ENCODE measurements at places on chromosomes 11 and 22. TPM values are rescaled to one million over a fixed set of nuclear protein-coding genes. Genes with fewer than 3 reads are reported as not detected.
A peak's percentile ranks its signal among the peaks of the same experiment; 100 is the strongest.

SYT7 gene
- total RNA-seq: 0.08 TPM

CST6 gene
- not detected for total RNA-seq

- H3K4me3 ChIP-seq: no peak overlapping the region
- H3K27me3 ChIP-seq: no peaks in the 10 kb centered on the region
- no peak for DNase-seq
- H3K27ac ChIP-seq: no peak overlapping the region
- H3K36me3 ChIP-seq: no peaks in the 10 kb centered on the region
Measured at GRCh38 chr11:117045196-117045595, 53.0 kb downstream of the SIK3 start.

DNA sequence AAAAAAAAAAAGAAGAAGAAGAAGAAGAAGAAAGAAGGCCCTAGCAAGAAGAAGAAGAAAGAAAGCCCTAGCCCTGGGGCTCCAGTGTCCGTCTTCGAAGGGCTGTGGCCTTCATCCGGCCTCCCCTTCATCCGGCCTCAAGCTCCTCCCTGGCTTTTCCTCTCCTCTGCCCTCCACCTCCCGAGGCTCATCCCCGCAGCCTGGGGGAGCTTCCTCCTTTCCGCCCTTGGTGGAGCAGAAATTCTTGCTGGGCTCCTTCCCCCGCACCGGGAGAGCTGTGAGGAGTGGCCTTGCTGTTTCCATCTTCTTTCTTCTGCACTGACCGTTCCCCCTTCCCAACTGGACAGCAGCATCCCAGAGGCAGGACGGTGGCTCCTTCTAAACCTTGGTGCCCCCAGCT, 9.5 kb upstream of the LTO1 start:
- H3K4me3 ChIP-seq: no peak overlapping the region
- no peaks in the 10 kb centered on the region for H3K36me3 ChIP-seq
- no peak overlapping the region for H3K27ac ChIP-seq
- no peak for DNase-seq
- H3K27me3 ChIP-seq: no peaks in the 10 kb centered on the region

DNA sequence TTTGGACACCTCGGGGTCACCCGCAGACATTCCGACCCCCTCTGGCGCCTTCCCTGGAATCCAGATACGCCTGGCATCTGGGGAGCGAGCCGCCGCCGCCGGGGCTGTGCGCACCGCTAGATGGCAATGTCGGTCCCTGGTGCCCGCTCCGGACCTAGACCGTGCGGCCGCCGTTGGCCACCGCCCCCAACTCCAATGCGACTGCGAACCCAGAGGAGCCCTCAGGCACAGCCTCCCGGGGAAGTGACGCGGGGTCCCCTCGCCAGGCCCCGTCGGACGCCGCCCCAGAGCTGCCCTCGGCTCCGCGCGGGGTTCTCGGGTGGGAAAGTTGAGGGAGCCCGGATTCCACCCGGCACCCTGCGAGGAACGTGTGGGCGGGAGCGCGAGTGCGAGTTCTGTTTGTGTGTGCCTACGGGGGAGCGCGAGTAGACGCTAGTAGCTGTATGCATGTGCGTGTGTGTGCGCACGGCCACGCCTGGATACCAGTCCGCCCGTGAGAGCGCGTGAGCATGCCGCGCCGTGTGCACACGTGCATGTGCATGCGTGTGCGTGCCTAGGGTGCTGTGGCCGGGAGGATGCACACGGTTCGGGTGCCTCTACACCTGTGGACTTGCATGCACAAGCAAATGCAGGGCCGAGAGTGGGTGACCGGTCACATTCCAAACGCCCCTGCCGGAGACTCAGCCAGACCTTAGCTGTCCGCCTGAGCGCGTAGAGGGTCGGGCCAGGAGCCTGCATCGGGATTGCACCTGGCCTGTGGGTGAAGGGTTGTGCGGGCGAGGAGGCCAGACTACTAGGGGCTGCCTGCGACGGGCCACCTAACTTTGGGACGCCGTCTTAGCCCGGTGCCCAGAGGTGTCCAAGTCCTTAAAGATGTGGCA, 1.9 kb downstream of the CHRM4 start:
- no peak overlapping the region for H3K27ac ChIP-seq
- DNase-seq: peak; percentile 76
- H3K27me3 ChIP-seq: no peaks in the 10 kb centered on the region
- no peak overlapping the region for H3K4me3 ChIP-seq
- H3K4me1 ChIP-seq: peaks cover 14% of the 10 kb centered on the region

DNA sequence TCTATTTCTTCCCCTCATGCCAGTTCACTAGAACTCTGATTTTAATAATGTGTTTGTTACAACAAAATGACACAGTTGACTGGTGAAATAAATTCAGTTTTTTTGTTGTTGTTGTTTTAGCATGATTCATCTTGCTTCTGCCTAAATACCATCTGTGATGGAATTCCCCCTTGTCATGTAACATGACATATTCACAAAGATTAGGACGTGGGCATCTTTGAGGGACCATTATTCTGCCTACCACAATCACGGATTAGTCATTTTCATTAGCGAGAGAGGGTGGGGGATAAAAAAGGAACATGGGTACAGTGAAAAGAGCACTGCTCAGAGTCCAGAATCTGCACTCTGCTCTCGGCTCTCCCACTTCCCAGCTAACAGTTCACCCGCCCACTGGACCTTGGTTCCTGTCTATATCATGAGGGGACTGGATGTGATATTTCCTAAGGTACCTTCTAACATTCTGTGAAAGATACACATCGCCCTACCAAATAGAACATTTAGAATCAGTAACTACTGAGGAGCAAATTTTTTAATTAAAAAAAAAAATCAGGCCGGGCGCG, 11.3 kb downstream of the HTATIP2 start:
- no peaks in the 10 kb centered on the region for H3K36me3 ChIP-seq
- DNase-seq: no peak
- H3K27ac ChIP-seq: no peak overlapping the region
- H3K4me1 ChIP-seq: no peaks in the 10 kb centered on the region
- H3K27me3 ChIP-seq: no peaks in the 10 kb centered on the region
- H3K4me3 ChIP-seq: no peak overlapping the region

TNNI2 gene
- 0.51 TPM for total RNA-seq

- no peak overlapping the region for H3K4me3 ChIP-seq
- no peak overlapping the region for H3K27ac ChIP-seq
- H3K36me3 ChIP-seq: no peaks in the 10 kb centered on the region
- no peaks in the 10 kb centered on the region for H3K27me3 ChIP-seq
Measured at GRCh38 chr11:14698771-14699170, 55.2 kb downstream of the PDE3B start.

DNA sequence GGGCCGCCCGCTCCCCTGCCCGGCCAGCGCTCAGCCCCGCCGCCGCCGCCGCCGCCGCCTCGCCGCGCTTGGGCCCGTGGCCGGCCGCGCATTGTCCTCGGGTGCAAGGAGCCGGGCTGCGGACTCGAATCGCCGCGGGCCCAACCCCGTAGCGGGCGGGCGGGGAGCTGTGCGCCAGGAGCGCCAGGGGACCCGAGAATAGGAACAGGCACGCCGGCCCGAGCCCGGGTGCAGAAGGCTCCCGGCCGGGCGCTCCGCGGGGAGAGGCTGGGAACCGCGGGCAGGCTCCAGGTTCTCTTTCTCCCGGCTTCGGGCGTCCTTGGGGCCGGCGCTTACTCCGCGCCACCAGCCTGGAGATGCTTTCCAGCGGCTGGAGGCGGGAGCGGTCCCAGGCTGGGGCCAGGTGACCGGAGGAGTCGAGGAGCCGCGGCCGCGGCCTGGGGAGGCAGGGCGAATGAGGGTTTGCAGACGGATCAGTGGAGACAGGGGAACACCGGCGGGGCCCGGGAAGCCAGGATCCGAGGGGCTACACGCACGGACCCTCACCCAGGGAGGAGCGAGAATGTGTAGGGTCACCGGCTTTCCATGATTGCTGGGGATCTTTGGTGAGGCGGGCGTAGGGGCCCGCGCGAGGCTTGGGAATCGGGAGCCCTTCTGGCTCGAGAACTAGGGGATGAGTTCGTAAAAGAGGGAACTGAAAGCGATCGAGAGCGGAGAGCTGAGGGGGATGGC, 726 bp downstream of the PKNOX2 start:
- peak overlapping the region; percentile 63 for H3K4me3 ChIP-seq
- no peaks in the 10 kb centered on the region for H3K36me3 ChIP-seq
- H3K27ac ChIP-seq: no peak overlapping the region
- peaks cover 24% of the 10 kb centered on the region for H3K27me3 ChIP-seq
- peaks cover 17% of the 10 kb centered on the region for H3K4me1 ChIP-seq
- no peak for DNase-seq

- H3K4me3 ChIP-seq: no peak overlapping the region
- no peaks in the 10 kb centered on the region for H3K36me3 ChIP-seq
- H3K27me3 ChIP-seq: no peaks in the 10 kb centered on the region
Measured at GRCh38 chr11:34243600-34244464, 114.0 kb downstream of the ABTB2 start.

DNA sequence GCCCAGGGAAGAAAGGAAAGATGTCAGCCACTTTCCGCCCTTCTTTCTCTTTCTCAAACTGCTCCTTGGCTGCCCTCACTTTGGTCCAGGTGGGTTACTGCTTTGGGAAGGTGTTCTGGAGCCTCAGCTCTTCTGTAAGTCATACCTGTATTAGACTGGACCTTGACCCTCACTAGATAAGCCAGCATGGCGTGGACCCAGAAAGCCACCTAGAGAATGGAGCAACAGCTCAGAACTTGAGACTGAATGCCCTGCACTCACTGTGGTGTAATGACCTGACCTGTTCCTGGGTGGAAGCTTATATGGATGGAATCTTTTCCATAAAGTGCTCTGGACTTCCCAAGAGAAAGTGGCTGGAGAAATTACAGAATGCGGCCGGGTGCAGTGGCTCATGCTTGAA, 15.6 kb downstream of the ACP2 start:
- no peak for DNase-seq
- no peak overlapping the region for H3K4me3 ChIP-seq
- H3K27ac ChIP-seq: no peak overlapping the region
- H3K27me3 ChIP-seq: no peaks in the 10 kb centered on the region

KDM4E gene
- not detected for total RNA-seq

OR5A1 gene
- total RNA-seq: not detected

- no peak for DNase-seq
- H3K4me1 ChIP-seq: no peaks in the 10 kb centered on the region
- H3K27ac ChIP-seq: no peak overlapping the region
- H3K4me3 ChIP-seq: no peak overlapping the region
- no peaks in the 10 kb centered on the region for H3K36me3 ChIP-seq
- H3K27me3 ChIP-seq: no peaks in the 10 kb centered on the region
Measured at GRCh38 chr11:92595052-92595451, 370.4 kb downstream of the FAT3 start.

ASRGL1 gene
- total RNA-seq: 2.1 TPM

GRCh38 chr11:12263141-12263693, 114.2 kb upstream of the PARVA start:
- no peak overlapping the region for H3K4me3 ChIP-seq
- no peak for DNase-seq
- H3K27me3 ChIP-seq: no peaks in the 10 kb centered on the region
- no peaks in the 10 kb centered on the region for H3K4me1 ChIP-seq
- no peaks in the 10 kb centered on the region for H3K36me3 ChIP-seq
- H3K27ac ChIP-seq: no peak overlapping the region

All from naive thymus-derived CD4-positive, alpha-beta T cell (primary cell).